ENCODE measurements at places on chromosomes 7 and 10.

DNA sequence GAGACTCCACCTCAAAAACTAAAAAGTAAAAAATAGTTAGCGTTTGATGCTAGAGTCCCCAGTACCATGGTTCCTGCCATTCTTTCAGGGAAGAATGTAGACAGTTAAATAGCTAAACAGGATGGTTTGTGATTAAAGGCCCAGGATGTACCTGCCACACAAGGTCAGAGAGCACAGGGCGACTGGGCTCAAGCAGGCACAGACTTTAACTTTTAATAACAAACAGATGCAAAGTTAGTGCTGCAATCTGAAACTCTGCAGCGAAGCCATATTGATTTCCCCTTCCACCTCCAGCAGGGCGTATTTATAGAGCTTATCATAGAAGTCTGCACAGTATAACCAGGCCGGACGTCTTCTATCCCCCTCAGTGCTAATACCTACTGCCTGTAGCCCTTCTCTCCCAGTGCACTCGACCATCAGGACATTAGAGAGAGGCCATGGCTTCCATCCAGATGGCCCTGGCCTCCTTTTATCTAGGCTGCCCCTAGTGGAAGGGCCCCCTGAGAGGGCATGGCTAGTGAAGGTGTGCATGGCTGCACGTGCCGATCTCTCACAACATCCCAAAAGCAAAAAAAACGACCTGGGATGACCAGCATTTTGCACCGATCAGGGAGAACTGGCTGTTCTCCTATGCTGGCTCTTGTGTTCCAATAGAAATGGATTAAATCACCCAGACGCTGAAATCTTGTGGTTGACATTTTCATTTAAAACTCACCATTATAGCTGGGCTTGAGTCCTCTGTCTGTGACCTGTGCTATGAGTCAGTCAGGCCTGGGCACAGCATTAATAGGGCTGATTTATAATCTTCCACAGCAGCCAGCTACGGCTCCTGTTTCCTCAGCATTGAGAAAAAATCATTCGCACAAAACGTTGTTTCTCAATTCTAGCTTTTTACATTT lies 7.6 kb upstream of the BAG3 start:
- no peak for DNase-seq

- DNase-seq: peak; percentile 21
Observed at GRCh38 chr10:34816501-34817002, 1.5 kb upstream of the PARD3 start.

DNA sequence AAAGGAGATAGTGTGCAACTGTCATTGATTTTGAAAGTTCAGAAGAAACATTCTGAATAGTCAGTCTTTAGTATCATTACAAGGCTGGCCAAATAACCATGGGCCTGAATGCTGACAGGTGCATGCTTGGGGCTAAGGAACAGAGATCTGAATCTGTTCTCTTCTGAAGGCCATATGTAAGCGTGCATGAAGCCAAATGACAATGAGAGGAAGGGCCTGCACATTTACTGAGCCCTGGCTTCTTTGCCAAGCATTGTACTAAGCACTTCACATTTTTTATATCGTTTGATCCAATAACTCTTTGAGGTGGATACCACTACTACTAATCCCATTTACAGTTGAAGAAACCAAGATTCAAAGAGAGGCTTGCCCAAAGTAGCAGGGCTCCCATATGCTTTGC lies 22.5 kb upstream of the TIAL1 start:
- no peak for DNase-seq

- no peak for DNase-seq
Observed at GRCh38 chr10:95469676-95470075, 91.5 kb downstream of the SORBS1 start.

DNA sequence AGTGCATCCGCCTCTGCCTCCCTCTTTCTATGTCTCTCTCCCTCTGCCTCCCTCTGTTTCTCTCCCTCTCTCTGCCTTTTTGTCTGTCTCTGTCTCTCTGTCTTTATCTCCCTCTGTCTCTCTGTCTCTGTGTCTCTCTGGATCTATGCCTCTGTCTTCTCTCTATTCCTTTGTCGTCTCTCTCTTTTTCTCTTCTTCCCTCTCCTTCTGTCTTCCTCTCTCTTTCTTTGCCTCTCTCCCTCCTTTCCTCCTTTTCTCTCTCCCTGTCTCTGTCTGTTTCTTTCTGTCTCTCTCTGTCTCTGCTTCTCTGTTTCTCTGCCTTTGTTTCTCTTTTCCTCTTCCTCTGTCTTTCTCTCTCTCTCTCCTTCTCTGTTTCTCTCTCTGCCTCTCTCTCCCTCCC lies 678.8 kb upstream of the NRP1 start:
- no peak for DNase-seq

GRCh38 chr10:70761727-70762350 lies 23.3 kb downstream of the TBATA start:
- DNase-seq: no peak

Measured in prostate gland (tissue), 2 donors.